K562 (cell line): ENCODE measurements at places on chromosomes 4 and X. TPM values are rescaled to one million over a fixed set of nuclear protein-coding genes. Genes with fewer than 3 reads are reported as not detected.

GRCh38 chrX:153969125-153969903, 2.3 kb downstream of the HCFC1 start:
- H3K4me3 ChIP-seq: peak overlapping the region; percentile 84
- H3K4me1 ChIP-seq: peaks cover 67% of the 10 kb centered on the region
- peak overlapping the region; percentile 74 for H3K27ac ChIP-seq

RHOXF2B gene
- total RNA-seq: 1.9 and 4.7 TPM in 2 replicates

- no peaks in the 10 kb centered on the region; the same call in 1 of the 2 replicates for H3K4me1 ChIP-seq
- no peak overlapping the region for H3K27ac ChIP-seq
- DNase-seq: no peak
- peaks cover 63% of the 10 kb centered on the region for H3K27me3 ChIP-seq
- H3K4me3 ChIP-seq: no peak overlapping the region
Observed at GRCh38 chrX:150508451-150509367, 59.7 kb upstream of the MTM1 start.

GRCh38 chr4:178090640-178091411, 648.6 kb upstream of the AGA start:
- H3K36me3 ChIP-seq: no peaks in the 10 kb centered on the region
- H3K27ac ChIP-seq: no peak overlapping the region

SNCA gene
- total RNA-seq: 2.4 and 3.6 TPM in 2 replicates

TEX11 gene
- 0.29 and 0.31 TPM in 2 replicates for total RNA-seq

NIPAL1 gene
- 0.20 and 0.72 TPM in 2 replicates for total RNA-seq

DNA sequence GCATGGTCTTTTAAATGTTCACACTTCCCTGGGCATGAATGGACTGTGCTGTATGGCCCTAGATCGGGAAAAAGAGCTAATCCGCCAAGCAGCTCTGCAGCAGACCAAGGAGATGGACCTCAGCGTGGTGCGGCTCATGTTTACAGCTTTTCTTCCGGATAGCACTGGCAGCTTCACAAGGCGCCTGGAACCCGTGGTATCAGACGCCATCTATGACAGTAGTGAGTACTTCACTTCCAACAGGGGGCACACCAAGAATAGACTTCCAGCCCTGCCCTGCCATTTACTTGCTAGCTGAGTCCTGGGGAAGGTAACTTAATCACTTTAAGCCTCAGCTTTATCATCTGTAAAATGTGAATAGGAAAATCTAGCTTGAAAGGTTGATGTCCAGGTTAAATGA, 77.7 kb downstream of the NFKB1 start:
- DNase-seq: no peak
- H3K4me3 ChIP-seq: no peak overlapping the region
- H3K27ac ChIP-seq: no peak overlapping the region
- peaks cover 15% of the 10 kb centered on the region; the same call in 1 of the 3 replicates for H3K36me3 ChIP-seq

NLGN4X gene
- 0.07 and 0.11 TPM in 2 replicates for total RNA-seq

- H3K4me1 ChIP-seq: no peaks in the 10 kb centered on the region
- no peaks in the 10 kb centered on the region for H3K36me3 ChIP-seq
- H3K27ac ChIP-seq: no peak overlapping the region
- no peak for DNase-seq
- H3K4me3 ChIP-seq: no peak overlapping the region
Observed at GRCh38 chr4:136793848-136794247, 738.4 kb downstream of the PCDH18 start.

DNA sequence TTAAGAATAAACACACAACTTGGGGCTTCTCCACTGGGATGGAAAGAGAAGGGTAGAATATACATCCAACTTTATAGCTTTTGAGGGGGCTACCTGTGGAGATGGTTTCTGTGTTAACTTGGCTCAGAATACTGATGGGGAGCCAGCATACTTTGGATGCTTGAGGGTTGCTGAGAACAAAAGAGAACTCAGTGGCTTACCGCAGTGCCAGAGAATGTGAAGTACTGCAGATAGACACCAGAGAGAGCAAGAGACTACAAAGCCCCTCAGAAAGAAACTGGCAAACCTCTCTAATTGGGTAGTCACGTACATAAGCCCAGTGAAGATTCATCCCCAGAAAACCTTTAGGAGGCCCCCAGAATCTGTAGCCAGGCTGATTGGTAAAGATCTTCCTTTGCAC, 214.4 kb downstream of the DCHS2 start:
- no peaks in the 10 kb centered on the region for H3K27me3 ChIP-seq
- H3K36me3 ChIP-seq: no peaks in the 10 kb centered on the region
- no peak for DNase-seq
- no peak overlapping the region for H3K4me3 ChIP-seq

DNA sequence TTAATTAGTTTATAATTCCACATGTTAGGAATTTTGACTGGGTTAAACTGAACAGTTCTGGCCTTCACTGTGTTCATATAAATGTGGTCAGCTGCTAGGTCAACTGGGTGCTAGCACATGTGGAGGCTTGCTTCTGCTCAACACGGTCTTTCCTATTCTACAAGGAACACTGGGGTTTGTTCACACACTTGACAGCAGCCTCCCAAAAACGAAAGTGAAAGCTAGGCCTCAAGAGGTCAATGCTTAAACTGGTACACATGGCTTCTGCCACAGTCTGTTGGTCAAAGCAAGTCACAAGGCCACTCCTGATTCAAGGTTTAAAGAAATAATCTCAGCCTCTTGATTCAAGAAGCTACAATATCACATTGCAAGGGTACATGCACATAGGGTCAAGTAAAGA, 126.5 kb downstream of the QDPR start:
- no peak overlapping the region for H3K4me3 ChIP-seq
- H3K27ac ChIP-seq: no peak overlapping the region
- H3K27me3 ChIP-seq: no peaks in the 10 kb centered on the region
- no peaks in the 10 kb centered on the region for H3K4me1 ChIP-seq

GRCh38 chr4:174334628-174335027, 50.9 kb downstream of the CEP44 start:
- H3K27me3 ChIP-seq: no peaks in the 10 kb centered on the region
- H3K27ac ChIP-seq: no peak overlapping the region
- H3K4me3 ChIP-seq: no peak overlapping the region
- DNase-seq: no peak
- no peaks in the 10 kb centered on the region for H3K4me1 ChIP-seq

- peak overlapping the region; percentile 71 for H3K4me3 ChIP-seq
- no peak for DNase-seq
- peak overlapping the region; percentile 80 for H3K27ac ChIP-seq
- peaks cover 29% of the 10 kb centered on the region for H3K36me3 ChIP-seq
- peaks cover 4% of the 10 kb centered on the region for H3K4me1 ChIP-seq
Observed at GRCh38 chrX:155070663-155070974, 317 bp downstream of the CMC4 start.

DNA sequence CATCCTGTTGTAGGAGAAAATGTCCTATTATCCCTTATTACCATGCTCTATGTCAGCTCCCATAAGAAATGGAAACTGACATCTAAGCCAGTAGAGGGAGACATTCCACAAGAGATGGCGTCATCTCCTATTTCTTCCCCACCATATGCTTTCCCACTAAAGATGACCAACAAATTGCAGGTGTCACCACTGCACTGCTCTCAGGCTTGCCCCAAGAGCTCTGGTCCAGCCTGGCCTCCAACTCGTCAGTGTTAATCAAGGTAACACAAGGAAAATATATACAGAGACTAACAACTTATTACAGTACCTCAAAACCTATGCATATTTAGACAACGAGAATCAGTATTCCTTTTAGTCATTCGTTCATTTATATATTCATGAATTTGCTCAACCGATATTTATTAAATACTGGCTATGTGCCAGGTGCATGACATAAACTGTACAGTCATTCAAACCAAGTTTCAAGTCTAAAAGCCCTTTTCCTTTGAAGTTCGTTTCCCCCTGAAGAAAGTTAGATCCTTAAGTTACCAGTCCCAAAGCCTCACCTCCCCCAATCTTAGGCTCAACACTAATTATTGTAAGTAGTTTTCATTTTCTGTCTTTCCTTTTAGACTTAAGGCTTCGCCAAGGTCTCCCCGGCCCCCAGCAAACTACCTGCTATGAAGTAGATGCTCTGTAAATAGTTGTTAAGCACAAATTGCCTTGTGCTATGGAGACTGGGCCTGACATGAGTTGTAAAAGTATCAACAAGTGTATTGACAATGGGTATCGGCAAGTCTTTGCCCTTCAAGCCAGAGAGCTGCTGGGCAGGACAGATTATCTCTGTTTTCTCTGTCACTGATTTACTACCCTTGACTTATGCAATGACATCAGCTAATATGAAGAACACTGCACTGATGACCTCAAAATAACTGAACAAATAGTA, 3.1 kb upstream of the FGB start:
- H3K27me3 ChIP-seq: no peaks in the 10 kb centered on the region; the same call in 2 of the 3 replicates
- H3K36me3 ChIP-seq: no peaks in the 10 kb centered on the region
- no peak overlapping the region for H3K27ac ChIP-seq
- DNase-seq: peak; percentile 50
- no peak overlapping the region for H3K4me3 ChIP-seq
- H3K4me1 ChIP-seq: no peaks in the 10 kb centered on the region

GRCh38 chrX:1322393-1322792, 14.2 kb upstream of the IL3RA start:
- no peaks in the 10 kb centered on the region for H3K36me3 ChIP-seq
- H3K27ac ChIP-seq: no peak overlapping the region
- H3K27me3 ChIP-seq: no peaks in the 10 kb centered on the region
- no peaks in the 10 kb centered on the region for H3K4me1 ChIP-seq
- DNase-seq: no peak

- H3K4me1 ChIP-seq: no peaks in the 10 kb centered on the region
- H3K27me3 ChIP-seq: no peaks in the 10 kb centered on the region
- no peak overlapping the region for H3K4me3 ChIP-seq
- H3K36me3 ChIP-seq: no peaks in the 10 kb centered on the region
- no peak for DNase-seq
Observed at GRCh38 chrX:20394451-20394850, 127.7 kb upstream of the RPS6KA3 start.

- no peaks in the 10 kb centered on the region for H3K36me3 ChIP-seq
- H3K4me3 ChIP-seq: no peak overlapping the region
- H3K4me1 ChIP-seq: peaks cover 10% of the 10 kb centered on the region
- H3K27me3 ChIP-seq: no peaks in the 10 kb centered on the region
- peak; percentile 26 for DNase-seq
Observed at GRCh38 chrX:39815631-39816030, 282.1 kb downstream of the BCOR start.

DNA sequence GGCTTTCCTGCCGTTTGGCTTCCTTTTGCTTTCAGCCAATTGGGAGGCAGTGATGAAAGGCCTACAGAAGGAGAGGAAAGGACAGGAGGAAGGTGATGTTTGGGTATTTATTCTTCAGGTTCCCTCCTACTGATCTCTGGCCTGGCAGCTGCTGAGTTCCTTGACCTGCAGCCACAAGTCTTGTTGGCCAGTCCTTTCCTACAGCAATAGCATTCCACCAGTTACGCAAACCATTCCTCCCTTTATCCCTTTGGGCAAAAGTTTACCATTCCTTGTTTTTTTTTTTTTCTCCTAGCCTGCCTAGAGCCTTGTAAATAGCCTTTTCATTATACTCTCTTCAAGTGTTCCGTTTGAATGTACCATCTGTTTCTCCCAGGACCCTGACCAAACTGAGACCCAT, 198.1 kb upstream of the FTHL17 start:
- no peak overlapping the region for H3K27ac ChIP-seq
- H3K4me1 ChIP-seq: no peaks in the 10 kb centered on the region
- DNase-seq: no peak

PRSS12 gene
- 0.13 TPM in 1 of 2 replicates, not detected in the other for total RNA-seq

GRCh38 chr4:39029752-39030694, 2.2 kb downstream of the TMEM156 start:
- peak overlapping the region; percentile 62; the same call in 2 of the 3 replicates for H3K27ac ChIP-seq
- H3K27me3 ChIP-seq: no peaks in the 10 kb centered on the region
- DNase-seq: peak; percentile 34
- H3K4me1 ChIP-seq: peaks cover 15% of the 10 kb centered on the region; the same call in 2 of the 3 replicates

GRCh38 chr4:8855818-8856245, 15.8 kb downstream of the HMX1 start:
- H3K4me3 ChIP-seq: no peak overlapping the region
- H3K36me3 ChIP-seq: no peaks in the 10 kb centered on the region
- peak; percentile 26 for DNase-seq
- no peak overlapping the region for H3K27ac ChIP-seq
- H3K4me1 ChIP-seq: peaks cover 4% of the 10 kb centered on the region; the same call in 1 of the 2 replicates
- H3K27me3 ChIP-seq: peaks cover 62% of the 10 kb centered on the region

DNA sequence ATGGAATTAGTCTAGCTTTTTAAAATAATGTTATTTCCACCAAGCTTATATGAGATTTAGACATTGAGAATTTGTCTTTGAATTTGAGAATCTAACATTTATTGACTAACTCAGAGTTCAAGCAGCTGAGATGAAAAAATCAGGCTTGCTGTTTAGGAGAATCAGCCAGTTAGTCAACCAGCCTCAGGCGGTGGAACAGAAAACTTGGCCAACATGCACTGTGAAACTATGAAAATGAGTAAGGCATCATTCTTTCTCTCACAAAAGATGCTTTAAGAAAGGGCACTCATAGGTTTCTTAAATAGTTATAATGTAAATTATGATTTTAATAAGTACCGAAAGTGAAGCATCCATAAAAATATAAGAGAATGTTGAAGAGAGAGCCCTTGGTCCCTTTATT, 84.2 kb downstream of the NFKB1 start:
- H3K4me3 ChIP-seq: no peak overlapping the region
- no peaks in the 10 kb centered on the region for H3K4me1 ChIP-seq
- H3K27ac ChIP-seq: no peak overlapping the region
- peaks cover 9% of the 10 kb centered on the region; the same call in 1 of the 3 replicates for H3K36me3 ChIP-seq
- no peak for DNase-seq
- no peaks in the 10 kb centered on the region for H3K27me3 ChIP-seq

DNA sequence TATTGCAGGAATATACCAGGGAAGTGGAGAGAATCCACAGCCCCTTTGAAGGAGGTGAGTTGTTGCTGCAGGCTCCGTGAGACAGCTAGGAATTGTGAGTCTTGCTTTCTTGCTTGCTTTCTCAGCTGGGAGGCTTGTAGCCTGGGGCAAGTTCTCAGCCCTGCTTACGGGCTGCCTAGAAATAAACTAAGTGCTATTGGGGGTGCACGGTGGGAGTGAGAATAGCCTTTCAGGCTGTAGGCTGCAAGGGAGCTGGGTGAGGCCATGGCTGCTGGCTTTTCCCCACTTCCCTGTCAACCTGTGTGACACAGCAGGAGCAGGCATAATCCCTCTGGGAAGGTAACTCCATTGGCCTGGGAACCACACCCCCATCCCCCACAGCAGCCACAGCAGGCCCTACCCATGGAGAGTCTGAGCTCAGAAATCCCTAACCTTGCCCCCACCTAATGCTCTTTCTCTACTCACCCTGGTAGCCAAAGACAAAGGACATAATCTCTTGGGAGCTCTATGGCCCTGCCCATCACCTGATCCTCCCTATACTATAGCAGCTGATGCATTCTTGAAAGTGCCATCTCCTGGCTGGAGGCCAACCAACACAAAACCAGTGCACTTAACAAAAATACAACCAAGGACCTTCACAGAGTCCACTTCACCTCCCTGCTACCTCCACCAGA, 113.0 kb downstream of the MMRN1 start:
- no peaks in the 10 kb centered on the region for H3K36me3 ChIP-seq
- no peak overlapping the region for H3K27ac ChIP-seq
- no peak overlapping the region for H3K4me3 ChIP-seq

DNA sequence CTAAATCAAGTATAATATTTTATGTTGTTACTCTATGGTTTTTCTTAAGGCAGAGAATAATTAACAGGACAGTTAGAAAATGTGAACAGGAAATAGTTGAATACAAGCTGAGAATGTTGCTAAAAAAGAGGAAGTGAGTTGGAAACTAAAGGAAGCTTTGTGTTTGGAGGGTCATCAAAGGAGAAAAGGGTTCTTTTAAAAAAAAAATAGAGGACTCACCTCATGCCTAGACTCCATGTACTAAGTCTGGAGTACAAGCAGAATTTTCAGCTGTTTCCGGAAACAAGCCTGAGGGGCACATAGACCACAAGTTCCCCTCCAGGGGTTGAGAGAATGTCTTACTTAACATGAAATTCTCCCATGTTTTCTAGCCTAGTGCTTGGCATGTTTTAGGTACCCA, 20.1 kb upstream of the MAP7D3 start:
- H3K27me3 ChIP-seq: peaks cover 4% of the 10 kb centered on the region; the same call in 1 of the 2 replicates
- H3K4me1 ChIP-seq: no peaks in the 10 kb centered on the region
- H3K27ac ChIP-seq: no peak overlapping the region
